Activated CD4-positive, alpha-beta T cell treated with anti-CD3 and anti-CD28 coated beads for 4 hours (primary cell): ENCODE measurements at places on chromosomes 11 and 22.

DNA sequence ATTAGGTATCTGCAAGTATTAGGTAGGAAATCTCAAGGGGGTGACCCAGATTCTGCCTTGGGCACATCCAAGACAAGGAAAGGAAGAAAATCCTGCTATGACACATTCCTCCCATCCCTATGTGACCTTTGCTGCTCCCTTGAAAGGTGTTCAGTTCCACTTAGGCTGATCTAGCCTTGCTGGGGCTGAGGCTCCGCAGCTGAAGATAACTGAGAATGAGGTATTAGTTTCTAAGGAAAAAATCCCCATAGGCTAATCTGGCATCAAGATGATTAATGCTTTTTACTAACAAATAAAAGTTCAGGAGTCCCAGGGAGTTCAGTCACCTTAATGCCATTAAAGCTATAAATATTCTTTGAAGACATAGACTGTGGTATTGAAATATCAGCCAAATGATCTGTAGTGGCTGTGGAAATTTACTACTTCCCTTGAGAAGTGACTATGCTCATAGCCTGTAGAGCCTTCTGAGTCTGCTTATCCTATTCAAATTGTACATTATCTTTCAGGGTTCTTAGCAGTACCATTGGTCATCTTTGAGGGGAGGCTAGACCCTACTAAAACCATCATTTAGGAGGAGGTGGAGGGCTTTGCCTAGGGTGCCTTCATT, 239.9 kb upstream of the RAG2 start:
- DNase-seq = no peak

GRCh38 chr22:39522567-39523300, 2.4 kb downstream of the ATF4 start:
- DNase-seq = no peak

GRCh38 chr11:129146191-129146590, 45.9 kb downstream of the ARHGAP32 start:
- DNase-seq = no peak

- no peak for DNase-seq
Measured at GRCh38 chr11:59255281-59255680, 42.6 kb upstream of the MPEG1 start.

GRCh38 chr11:94243571-94244515, 60.5 kb upstream of the IZUMO1R start:
- no peak for DNase-seq

DNA sequence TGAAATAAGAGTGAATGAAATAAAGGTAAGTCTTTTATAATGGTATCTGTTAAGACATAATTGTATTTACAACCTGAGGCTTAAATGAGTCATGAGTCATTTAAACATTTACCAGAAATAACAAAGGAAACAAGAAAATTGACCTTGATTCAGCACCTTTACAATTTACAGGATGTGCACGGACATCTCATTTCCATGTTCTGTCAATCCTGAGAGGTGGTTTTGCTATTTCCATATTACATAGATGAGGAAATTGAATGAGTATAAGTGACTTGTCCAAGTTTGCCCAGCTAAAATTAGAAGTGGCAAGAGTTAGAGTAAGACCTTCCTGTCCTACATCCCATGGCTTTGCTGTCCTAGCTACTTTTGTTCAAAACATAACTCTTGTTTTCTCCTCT, 89.1 kb downstream of the TRIM44 start:
- DNase-seq = no peak

DNA sequence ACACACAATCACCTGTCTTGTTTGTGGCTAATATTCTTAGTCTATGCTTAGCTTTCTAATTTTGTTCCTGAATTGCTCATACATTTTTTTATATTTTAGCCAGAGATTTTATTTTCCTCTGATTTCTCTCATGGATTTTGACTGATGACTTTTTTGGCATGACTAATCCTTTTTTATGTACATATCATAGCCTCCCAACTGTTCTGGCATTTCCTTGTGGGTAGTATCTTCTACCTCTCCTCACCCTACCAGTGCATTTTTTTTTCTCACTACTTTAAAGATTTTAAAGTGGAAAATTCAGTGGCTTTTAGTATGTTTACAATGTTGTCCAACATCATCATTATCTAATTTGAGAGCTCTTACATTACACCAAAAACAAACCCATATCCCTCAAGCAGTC, 84.4 kb upstream of the TENM4 start:
- DNase-seq = no peak

GRCh38 chr22:38950527-38951295, 6.7 kb upstream of the APOBEC3A start:
- no peak for DNase-seq

DNA sequence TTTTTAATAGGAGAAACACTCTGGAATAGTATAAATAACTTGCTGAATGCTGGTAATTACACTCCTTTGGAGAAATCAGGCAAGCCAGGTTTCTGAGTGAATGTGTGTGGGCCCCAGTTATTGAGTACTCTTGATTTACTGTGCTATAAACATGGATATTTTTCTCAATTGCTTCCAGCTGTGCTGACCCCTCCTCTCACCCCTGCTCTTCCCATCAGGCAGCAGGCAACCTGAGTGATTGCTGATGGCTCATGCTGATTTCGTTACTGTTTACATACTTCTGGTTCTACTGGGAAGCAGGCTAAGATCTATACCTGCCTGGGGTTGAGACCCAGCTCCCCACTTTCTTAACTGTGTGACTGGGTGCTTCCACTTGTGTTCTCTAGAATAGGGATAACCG, 68.5 kb downstream of the DHCR7 start:
- DNase-seq = no peak

DNA sequence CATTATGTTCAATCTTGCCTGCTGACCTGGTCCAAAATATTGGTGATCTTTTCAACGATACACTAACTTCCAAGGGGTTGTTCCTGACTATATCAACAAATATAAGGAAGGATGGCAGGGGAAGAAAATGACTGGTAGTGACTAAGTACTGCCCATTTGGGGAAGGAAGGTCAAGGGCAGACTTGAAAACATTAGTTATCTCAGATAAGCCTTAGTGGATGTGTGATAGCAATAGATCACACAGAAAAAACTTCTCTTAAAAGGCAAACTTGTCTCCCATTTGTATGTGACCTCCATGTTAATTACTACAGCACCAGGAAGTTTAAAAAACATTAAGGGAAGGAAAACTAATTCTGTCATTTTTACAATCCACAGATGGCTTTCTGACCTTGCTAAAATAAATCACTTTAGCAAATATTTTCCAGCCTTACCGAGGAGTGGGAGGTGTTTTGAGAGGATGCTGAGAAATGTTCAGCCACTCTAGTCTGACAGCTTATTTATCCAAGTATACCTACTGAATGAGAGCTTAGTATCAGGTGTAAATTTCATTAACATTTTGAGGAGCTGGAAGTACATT, 88.2 kb upstream of the DDI1 start:
- DNase-seq = no peak

GRCh38 chr11:127935081-127935480, 652.3 kb downstream of the ETS1 start:
- no peak for DNase-seq

DNA sequence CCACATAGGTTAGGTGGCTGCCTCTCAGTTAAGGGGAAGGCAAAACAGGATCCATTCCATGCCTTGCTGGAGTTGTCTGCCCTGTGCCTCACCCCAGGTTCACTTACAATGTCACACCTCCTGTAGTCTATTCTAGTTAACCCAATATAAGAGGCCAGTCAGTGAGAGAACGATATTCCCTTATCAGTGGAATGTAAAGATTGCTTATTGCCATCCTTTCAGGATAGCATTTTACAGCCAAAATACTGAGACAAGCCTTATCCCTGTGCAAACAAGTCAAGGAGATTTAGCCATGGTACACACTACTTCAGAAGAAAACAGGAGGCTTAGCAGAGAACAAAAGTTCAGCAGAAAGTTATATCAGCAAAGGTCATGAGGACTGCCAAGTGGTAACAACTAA, 5.5 kb downstream of the CYP2R1 start:
- DNase-seq = no peak

DNA sequence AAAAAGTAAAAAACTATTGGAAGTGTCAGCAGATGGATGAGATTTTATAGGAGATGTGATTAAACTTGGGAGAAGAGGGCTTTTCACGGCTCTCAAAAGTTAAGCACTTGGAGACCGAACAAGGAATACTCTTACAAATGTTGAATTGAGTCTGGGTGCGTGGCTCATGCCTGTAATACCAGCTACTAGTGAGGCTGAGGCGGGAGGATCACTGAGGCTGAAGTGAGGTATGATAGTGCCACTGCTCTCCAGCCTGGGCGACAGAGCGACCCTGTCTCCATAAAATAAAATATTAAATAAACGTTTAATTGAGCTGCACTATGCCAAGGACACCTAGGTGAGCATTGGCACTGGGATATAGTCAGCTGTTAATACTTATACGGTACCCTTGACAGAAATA, 1.9 kb downstream of the CEP57 start:
- DNase-seq = no peak

DNA sequence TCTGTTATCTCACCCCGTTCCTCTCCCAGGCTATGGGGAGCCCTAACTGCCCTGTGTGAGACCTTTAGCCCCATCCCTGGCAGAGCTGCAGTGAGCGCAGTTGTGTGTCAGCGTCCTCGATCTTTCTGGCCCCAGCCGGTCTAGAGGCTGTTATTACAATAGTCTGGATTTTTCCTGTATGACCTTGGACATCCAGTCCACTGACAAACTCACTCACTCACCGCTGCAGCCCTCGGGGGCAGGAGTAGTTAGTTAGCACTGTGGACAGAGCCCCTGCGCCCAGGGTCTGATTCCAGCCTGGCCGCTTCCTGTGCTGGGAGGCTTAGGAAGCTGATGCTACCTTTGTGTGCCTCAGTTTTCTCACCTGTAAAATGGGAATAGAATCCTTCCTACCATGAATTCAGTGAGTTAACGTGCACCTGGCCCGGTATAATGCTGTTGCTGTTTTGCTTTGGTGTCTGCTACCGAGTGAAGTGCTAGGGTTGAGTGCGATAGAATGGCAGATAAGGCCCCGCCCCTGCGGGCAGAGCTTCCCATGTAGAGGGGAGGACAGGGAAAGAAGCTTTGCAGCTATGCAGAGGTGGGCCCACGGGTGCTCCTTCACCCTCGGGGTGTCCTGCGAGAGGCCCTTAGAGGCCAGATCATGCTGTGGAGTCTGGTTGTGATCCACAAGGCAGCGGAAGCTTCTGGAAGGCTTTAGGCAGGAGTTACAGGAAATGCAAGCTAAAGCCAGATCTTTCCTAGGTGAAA, 3.0 kb downstream of the LRP5 start:
- no peak for DNase-seq

DNA sequence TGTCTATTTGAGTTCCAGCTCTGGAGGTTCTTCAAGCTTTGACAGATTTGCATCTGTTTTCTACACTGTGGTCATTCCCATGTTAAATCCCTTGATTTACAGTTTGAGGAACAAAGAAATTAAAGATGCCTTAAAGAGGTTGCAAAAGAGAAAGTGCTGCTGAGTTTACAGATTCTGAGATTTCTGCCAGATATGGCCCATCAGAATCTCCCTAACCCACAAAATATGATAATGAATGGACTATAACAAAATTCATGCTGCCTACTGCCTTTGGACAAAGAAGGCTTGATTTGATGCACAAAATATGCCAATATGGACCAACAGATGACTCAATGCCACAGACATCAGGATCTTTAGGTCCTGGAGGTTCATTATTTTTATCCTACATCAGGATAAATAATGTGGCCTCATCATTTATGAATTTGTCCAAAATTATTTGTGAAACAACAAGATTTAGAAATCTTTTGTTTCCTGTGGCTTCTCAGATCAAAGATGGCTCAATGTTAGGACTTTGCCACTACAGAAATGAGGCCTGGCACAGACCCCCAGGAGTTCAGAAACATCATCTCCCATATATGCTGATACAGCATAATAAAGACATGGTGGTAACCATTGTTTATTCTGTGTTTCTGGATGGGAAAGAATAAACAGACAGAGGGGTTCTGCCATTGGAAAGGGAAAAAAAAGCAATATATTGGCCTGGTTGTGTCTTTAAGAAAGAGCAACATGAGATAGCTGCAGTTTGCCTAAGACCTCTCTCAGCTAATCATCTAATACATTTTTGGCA, 6.7 kb downstream of the OR5AN1 start:
- DNase-seq = no peak

- DNase-seq = no peak
Measured at GRCh38 chr11:6646918-6647679, 8.5 kb downstream of the DCHS1 start.

GRCh38 chr11:34052608-34053160, 1.2 kb downstream of the CAPRIN1 start:
- peak; percentile 32 for DNase-seq

DNA sequence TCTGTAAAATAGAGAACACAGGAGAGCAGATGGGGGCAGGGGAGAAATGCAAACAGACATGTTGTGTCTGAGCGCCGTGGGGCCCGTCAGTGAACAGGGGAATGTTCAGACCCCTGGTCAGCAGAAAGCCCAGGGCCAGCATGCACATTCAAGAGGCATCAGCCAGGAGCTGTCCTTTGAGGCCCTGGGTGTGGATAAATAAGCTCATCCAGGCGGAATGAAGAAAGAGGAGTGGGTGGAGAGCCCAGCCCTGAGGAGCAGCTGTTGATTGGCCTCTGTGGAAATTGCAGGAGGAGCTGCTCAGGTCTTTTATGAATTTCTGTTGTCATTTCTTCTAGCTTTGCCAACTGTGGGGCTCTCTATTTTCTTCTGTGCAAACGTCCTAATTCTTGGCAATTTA, 49.7 kb upstream of the CECR2 start:
- DNase-seq = no peak

GRCh38 chr11:61899146-61899841, 7.9 kb upstream of the FADS3 start:
- DNase-seq = peak; percentile 80

GRCh38 chr11:119803726-119804294, 74.8 kb upstream of the NECTIN1 start:
- DNase-seq = no peak

DNA sequence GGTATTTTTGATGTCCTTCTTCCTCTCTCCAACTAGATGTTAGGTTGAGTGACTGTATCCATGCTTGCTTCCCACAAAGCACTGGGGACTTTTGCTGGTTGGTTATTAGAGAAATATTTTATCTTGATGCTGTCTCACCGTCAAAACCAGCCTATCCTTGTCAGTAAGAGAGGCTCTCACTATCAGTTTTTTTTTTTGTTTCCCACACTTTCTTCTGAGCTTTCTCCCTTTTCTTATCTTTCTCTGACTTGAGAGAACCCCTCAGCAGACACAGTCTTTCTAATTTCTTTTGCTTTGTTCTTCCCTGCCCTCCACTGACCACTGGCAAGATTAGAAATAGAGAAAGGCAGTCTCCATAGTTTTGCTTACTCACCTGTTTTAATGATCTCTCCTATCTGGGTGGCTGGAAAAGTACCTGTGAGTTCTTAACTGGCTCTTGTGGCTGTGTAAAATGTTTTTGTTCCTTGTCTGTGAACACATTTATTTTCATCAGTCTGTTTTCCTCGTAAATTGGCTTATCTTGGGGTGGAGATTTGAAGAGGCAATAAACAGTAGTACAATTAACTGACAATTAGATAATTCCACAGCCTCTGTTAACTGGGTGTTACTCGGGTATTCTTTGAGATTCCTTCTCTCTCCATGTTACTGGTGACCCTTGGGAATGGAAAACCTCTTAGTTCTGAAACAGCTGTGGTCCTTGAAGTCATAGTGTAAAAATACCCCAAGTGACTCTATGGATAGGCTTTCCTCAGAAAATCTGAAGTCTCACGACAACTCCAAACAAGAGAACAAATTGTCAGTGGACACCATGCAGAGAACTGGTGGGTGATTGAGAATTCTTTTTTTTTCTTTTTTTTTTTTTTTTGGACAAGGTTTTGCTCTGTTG, at the start of gene NXPE1:
Gene NXPE1 (minus strand): TSS at position 457 of the 886 bp plus-strand sequence. CDS start 8,680 bp downstream, outside the sequence.
- DNase-seq = no peak
